ENCODE measurements at places on chromosomes 3 and 15. TPM values are rescaled to one million over a fixed set of nuclear protein-coding genes. Genes with fewer than 3 reads are reported as not detected.
A peak's percentile ranks its signal among the peaks of the same experiment; 100 is the strongest.

DNA sequence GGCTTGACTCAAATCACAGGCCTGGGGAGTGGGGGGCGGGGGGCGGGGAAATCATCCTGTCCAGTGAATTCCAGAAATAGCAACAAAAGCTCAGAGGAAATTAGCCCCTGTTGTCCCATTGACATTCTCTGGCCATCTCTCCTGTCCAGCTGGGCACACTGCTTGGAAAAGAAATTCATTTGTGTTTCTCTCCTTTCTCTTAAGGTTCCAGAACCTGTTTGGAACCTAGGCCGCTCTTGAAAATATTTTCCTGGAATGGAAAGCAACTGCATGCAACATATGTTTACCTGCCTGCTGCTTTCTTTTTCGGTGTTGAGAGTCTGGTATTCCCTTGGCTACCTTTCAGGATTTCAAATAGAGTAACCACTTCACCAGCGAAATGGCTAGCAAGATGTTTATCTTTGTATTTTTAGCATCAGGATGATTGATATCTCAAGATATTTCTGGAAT lies 169.0 kb downstream of the GHSR start:
- no peak for DNase-seq

DNA sequence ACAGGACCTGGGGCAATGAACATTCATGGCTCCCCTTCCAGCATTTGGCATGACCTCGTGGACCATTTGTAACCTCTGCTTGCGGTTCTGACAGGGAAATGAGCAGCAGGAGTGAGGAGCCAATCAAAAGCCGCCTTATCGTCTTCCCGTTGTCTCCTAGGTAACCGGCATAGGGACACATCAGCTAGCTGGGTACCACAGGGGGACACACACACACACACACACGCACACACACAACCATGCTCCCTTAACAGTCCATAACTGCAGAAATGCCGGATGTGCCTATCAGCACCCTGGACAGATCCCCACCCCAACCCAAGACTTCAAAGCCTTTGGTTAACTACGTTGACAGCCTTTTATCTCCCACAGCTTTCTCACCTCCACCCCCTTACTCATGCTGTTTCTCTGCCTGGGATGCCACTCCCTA lies 53.4 kb upstream of the CCDC174 start:
- no peak for DNase-seq

DNA sequence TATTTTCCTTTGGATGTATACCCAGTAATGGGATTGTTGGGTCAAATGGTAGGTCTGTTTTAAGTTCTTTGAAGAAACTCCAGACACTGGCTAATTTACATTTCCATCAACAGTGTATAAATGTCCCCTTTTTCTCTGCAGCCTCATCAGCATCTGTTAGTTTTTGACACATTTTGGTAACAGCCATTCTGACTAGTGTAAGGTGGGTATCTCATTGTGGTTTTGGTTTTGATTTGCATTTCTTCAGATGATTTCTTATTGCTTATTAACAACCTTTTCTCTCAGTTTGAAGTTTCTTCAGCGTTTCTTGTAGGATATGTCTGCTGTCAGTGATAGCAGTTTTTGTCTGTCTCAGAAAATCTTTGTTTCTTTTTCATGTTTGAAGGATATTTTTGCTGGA lies 15.4 kb downstream of the GALK2 start:
- DNase-seq, result no peak

DNA sequence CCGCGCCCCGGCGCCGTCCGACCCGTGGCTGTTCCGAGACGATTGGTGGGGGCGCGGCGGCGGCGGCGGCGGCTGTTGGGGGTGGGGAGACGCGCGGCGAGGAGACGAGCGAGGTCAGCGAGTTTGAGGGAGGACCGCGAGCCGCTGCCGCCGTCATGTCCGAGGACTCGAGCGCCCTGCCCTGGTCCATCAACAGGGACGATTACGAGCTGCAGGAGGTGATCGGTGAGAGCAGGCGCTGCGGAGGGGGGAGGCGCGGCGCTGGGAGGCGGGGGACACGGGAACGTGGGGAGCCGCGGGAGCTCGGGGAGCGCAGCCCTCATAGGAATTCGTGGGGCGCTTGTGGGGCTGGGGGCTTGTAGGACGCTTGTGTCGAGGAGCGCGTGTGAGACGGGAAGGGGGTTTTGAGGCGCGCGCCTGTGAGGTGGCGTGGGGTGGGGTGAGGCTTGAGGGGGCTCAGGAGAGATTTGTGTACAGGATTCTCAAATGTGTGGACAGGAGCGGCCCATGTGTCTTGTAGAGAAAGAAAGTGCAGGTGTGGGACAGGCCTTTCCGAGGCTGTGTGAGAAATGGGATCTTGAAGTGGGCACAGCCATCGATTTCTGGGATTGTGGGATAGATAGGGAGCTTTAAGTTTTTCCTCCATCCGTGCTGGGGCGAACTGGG lies 518 bp downstream of the OXSR1 start:
- peak; percentile 67 for DNase-seq

DNA sequence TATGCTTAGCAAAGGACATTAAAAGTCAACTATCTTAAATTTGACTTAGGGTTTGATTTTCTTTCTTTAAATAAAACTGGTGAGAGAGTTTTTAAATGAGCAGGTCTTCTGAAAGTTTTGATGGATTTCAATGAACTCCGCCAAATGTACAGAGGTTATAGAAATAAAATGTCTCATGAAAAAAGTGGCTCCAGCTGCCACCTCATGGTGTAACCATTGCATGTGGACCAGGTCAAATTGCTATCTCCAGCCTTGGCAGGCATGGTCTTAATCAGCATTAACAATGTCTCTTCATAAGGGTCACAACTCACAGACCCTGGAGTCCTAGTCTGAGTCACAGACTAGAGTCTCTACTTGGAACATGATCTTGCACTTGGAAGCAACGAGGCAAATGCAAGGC lies 182.3 kb downstream of the ADAMTS17 start:
- no peak for DNase-seq

DNA sequence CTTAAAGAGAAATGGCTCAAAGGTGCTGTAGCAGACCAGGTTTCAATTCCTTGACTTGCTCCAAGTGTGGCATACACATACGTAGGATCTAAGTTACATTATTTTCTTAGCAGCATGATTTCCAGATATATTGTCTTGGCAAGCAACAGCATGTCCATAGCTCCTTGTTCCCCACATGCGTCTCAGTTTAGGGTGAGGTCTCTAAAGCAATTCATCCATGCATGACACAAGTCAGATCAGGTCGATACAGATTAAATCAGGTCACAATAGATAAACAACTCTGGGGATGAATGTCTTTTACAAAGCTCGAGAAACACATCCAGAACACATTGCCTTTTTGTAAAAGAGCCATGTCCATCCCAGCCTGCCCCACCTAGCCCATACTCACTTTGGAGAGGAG lies 108.9 kb upstream of the ABHD17C start:
- DNase-seq, result no peak

GRCh38 chr3:8581806-8582445 lies 62.7 kb downstream of the SSUH2 start:
- DNase-seq, result no peak

Gene ARIH1
- polyA plus RNA-seq, result 33.1 TPM

Gene RAD51
- 0.85 TPM for polyA plus RNA-seq

Gene C3orf20
- polyA plus RNA-seq, result 0.08 TPM

Gene IFRD2
- 14.5 TPM for polyA plus RNA-seq

Gene CNTN6
- polyA plus RNA-seq, result 0.43 TPM

Gene GNAT1
- polyA plus RNA-seq, result not detected

Gene PRTG
- 2.5 TPM for polyA plus RNA-seq

Gene ISL2
- polyA plus RNA-seq, result not detected

Gene CADM2
- polyA plus RNA-seq, result 0.93 TPM

Gene NBEAL2
- 13.7 TPM for polyA plus RNA-seq

Gene PP2D1
- polyA plus RNA-seq, result not detected

Gene C2CD4A
- polyA plus RNA-seq, result 0.02 TPM

Gene RBPMS2
- polyA plus RNA-seq, result 6.8 TPM

Gene EPHA3
- 4.2 TPM for polyA plus RNA-seq

Gene PIF1
- polyA plus RNA-seq, result 0.98 TPM

Gene GOLGA8G
- polyA plus RNA-seq, result not detected

Measured in ovary (tissue), 10 donors.